ENCODE measurements at places on chromosomes 13 and 19. TPM values are rescaled to one million over a fixed set of nuclear protein-coding genes. Genes with fewer than 3 reads are reported as not detected.
A peak's percentile ranks its signal among the peaks of the same experiment; 100 is the strongest.

Gene CBY2
- not detected for total RNA-seq

Gene JAK3
- 237 TPM for total RNA-seq

Gene GNA15
- total RNA-seq, result 3.0 TPM

Gene LILRA1
- not detected for total RNA-seq

Gene ZNF728
- total RNA-seq, result not detected

Gene TPP2
- 62.7 TPM for total RNA-seq

Gene ATP1A3
- 2.0 TPM for total RNA-seq

Gene S1PR5
- 0.23 TPM for total RNA-seq

Gene ZNF345
- 4.3 TPM for total RNA-seq

Gene FUT2
- not detected for total RNA-seq

Gene KIR3DL2
- 0.98 TPM for total RNA-seq

Gene MED25
- total RNA-seq, result 58.4 TPM

Gene PPM1N
- 7.4 TPM for total RNA-seq

Gene SIGLEC9
- 0.87 TPM for total RNA-seq

Gene CKAP2
- total RNA-seq, result 52.2 TPM

Gene TEKTIP1
- 3.8 TPM for total RNA-seq

GRCh38 chr19:33879818-33880575 lies 83.3 kb downstream of the KCTD15 start:
- no peak for DNase-seq

GRCh38 chr19:17402982-17403855 lies 2.2 kb downstream of the BST2 start:
- DNase-seq, result peak; percentile 50

DNA sequence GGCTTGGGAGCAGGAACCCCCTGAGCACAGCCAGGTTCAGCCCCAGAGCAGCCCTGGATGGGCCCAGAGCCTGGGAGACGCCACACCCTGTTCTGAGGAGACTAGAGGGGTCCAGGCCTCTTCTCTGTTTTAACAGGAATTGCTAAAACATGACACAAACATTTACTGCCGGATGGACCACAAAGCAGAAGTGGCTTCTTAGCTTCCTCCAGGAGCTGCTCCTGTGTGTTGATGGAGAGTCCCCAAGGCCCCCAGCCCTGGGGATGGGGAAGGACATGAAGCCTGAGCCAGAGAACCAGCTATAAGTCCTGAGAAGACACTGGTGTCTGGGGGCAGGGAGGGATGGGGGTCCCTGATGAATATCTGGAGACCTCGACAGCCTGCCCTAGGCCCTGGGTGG lies 14.6 kb downstream of the CEACAM3 start:
- no peak for DNase-seq

GRCh38 chr13:110103534-110103933 lies 203.4 kb downstream of the COL4A1 start:
- DNase-seq, result no peak

DNA sequence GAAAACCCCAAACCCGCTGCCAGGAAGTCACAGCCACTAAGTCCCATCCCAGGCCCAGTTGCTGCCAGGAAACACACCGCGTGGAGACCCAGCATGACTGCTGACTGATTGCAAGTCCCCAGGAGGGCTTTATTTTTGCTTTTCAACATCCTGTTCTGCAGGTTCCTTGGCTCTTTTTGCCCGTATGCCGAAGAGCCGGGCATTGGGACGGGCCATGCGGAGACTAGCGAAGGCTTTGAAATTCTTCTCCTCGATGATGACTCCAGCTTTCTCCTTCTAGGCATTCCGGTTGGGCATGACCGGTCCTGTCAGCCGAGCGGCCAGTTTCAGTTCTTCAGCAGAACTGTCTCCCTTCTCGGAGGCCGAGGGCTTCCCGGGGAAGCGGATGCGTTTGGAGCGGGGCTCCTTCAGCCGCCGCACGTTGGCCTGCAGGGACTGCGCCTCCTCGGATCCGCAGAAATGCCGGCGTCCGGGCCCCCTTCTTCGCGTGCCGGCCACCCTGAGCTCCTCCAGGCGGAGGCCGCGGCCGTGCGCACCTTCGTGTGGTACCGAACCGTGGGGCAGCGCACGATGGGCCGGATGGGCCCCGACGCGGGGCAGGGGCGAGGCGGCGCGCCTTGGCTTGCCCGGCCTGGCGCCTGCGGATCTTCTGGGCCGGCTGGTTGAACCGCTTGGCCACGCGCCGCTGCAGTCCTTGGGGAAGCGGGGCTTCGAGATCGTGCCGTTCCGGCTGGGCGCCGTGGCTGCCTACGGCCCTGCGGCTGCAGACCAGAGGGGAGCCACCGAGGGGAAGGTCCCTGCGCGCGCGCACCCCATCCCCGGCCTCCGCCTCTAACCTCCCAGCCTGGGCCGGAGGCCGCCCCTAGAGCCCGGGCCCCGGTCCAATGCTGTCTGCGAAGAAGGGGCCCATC lies 15.2 kb downstream of the ZSCAN5C start:
- DNase-seq, result no peak

DNA sequence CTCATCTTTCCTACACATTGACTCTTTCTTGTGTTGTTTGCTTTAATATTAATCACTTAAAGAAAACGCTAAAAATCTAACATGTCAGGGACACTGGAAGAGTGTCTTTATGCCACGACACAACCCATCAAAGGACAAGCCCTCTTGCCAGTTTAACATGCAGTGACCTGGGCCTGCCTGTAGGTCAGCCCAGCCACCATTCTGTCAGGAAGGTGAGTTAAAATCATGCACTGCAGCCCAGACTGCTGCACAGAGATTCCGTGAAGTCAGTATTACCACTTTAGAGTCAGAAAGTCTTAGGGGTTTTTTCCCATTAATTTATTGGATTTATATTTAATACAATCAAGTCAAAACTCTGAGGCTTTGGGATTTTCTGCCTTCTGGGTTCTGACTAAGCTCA lies 58.0 kb downstream of the TNFRSF19 start:
- DNase-seq, result no peak

GRCh38 chr13:97185291-97185690 lies 36.8 kb upstream of the MBNL2 start:
- DNase-seq, result no peak

- peak; percentile 70 for DNase-seq
These were observed at the start of gene MAST1 for GRCh38 chr19:12838182-12838885. TSS of gene MAST1 (plus strand) at chr19:12838515. CDS start at chr19:12838573, 58 bp downstream.

DNA sequence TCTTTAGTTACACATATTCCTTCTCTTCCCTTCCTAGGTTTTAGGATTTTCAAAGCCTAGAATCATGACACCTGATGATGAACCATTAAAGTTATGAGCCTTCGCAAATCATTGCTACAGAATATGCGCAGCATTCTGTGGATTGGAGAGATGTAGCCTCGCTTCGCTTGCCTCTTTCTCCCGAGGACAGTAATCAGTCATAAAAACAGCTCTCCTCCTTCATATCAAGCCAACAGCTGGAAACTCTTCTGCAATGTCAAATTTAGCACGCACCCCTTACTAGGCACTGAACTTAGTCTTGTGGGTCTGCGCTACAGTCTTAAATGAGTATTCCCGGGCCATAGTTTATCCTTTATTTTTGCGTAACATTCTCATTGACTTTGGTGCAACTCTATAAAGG lies 79.6 kb downstream of the DACH1 start:
- DNase-seq, result no peak

DNA sequence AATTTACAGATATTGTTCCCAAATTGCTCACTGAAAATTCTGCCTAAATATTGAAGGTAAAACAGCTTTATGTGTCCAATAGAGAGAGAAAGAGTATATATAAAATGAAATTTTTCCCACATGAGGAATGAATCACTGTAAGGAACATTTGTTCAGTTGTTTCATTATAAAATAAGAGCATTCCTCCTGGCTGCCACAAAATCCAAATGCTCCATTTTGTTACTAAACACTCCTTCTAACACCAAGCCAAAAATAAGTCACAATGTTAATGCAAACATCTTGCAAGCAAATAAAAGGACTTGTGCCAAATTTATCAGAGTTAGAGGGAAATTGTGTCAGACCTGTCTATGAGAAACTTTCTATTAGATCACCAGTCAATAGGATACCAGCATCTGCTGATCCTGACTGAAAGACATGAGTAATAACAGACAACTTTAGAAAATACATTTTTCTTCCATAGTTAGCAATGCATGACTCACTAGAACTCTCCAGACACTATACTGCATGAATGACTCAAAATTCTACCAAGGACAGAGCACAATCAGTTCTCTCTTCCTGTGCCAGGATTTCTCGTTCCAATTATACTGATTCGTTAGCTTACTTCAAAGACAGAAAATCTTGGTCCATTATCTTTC lies 83.5 kb upstream of the FNDC3A start:
- no peak for DNase-seq

DNA sequence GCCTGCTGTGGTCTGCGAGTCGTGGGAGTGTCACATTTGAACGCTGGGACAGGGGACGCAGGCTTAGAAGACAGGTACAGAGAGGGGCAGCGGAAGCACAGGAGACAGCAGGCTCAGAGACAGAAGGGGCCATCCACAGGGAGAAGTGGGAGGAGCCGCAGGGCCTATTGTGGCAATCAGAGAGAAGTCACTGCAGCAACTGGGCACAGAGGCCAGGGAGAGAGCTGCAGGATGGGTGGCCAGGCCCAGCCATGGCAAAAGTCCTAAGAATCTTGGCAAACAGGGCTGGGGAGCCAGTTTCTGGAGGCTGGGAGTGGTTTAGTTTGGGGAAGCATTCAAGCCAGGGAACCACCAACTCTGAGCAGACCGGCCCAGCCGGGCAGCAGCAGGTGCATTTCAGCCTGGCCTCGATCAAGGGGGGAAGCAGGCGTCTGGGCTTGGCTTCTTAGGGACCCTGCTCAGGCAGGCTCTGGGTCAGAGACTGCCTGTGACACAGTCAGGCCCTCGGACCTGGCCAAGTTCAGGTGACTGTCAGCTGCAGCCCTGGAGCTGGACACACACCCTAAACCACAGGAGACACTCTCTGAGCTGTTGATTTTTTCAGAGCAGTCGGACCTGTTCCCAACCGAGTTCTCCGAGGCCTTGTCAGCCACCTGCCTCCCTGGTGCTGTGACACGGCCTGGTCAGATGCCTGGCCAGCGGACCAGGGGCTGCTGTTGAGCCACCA lies 11.8 kb downstream of the SH3GL1 start:
- DNase-seq, result no peak

- no peak for DNase-seq
These were observed 62.8 kb upstream of the LRCH1 start for GRCh38 chr13:46490129-46490528.

DNA sequence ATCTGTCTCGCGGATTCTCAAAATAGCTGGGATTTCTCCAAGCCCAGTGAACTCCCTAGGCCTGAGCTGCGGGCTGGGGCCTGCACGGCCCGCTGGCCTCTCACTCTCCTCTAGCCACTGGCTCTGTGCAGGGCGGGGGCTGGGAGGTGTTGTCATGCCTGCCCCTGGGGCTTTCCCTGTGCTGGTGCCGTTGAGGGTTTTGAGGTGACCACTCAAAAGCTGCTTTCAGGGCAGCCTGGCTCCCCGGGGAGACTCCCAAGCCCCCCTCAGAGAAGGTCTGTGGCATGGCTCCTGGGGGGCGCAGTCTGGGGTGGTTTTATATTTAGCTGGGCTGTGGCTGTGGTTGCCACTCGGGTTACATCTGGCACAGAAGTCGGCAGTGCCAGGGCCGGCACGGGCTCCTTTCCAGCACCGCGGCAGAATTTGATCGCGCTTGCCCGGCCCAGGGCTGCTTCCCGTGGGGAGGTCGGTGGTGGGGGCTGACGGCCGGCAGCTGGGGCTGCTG lies 10.0 kb downstream of the NDUFB7 start:
- DNase-seq, result no peak

DNA sequence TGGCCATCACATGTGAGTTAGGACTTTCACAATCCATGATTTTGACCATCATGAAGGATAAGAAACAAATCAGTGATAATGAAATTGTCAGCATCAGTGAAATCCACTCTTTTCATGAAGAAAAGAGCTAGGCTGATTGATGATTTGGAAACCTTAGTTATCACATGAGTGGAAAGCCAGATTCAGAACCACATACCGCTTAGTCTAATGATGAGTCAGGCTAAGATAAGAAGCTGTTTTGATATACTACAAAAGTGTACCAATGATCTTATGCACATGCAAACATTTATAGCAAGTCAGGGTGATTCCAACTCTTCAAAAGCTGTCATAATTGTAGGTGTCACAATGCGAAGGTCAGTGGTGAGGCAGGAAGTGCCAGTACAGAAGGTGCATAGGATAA lies 519.3 kb downstream of the GPC6 start:
- DNase-seq, result no peak

GRCh38 chr13:43269037-43269481 lies 245.7 kb downstream of the DNAJC15 start:
- DNase-seq, result no peak

Data from activated naive CD4-positive, alpha-beta T cell treated with anti-CD3 and anti-CD28 coated beads, Interleukin-2, amount 50 U/mL, for 72 hours (primary cell).